ENCODE measurements at places on chromosomes 12 and 14.

GRCh38 chr14:22797017-22797917 is 18.0 kb downstream of the SLC7A7 start:
- DNase-seq: peak; percentile 38

DNA sequence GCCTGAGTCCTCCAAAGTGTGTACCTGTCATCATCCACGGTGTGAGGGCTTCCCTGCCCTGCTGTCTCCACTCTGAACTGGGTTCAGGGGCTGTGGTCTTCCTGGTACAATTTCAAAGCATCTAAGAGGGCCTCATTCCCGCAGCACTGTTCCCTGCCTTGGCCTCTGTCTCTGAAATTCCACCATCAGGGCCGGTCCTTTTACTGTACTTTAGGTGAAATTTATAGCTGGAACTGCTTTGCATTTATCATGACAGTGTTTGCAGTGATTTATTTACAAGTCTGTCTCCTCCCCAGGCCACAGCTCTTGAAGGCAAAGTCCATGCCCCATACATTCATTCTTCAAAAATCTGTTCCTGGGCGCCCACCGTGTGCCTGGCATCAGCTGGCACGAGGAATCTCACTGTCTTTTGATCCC is 36.9 kb upstream of the NCOR2 start:
- DNase-seq: no peak

DNA sequence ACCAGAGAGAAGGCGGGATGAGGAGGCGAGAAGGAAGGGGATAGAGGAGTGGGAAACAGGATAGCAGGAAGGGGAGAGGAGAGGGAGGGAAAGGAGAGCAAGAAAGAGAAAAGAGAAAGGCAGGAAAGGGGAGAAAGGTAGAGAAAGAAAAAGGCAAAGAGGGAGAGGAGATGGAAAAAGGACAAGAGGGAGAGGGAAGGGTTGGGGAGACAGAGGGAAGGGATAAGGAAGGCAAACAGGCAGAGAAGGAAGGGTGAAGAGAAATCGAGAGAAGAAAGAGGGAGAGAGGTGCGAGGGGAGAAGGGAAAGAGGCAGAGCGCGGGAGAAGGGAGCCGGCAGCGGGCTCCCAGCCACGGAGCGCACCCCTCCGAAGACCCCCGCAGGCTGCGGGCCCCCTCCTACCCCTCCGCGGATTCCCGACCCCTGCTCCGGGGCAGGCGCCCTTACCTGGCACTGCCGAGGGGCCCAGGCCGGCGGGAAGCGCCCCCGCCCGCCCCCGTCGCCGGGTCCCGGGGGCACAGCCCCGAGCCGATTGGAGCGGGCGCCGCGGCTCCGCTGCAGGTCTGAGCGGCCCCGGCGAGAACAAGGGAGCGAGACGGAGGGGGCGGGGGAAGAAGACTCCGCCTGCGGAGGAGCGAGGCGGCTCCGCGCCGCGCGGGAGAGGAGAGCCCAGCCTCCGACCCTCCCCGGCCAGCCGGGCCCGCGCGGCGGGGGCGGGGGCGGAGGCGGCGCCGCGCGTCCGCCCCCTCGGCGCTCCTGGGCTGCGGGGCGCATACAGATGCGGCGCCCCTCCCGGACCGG is at the start of gene CDH24:
Gene CDH24, minus strand, starts transcription at position 565 of the 801 bp plus-strand sequence. CDS start 1,787 bp downstream, outside the sequence.
- no peak for DNase-seq

DNA sequence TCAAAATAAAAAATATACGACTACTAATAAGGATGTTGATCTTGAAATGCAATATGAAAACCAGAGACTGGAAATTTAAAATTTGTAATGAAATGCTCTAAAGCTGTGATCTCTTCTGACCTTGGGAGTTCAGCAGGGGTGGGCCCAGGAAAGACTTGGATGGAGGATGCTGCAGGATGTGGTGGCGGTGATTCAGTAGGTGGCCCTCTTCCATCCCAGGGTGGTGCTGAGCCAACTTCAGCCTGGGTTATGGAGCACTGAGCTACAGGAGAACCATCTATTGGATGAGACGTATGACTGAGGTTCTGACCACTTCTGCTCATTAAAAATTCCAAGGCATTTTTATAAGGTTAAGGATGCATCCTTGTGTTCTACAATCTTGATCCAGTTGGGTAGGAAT is 6.9 kb upstream of the PDE3A start:
- no peak for DNase-seq

DNA sequence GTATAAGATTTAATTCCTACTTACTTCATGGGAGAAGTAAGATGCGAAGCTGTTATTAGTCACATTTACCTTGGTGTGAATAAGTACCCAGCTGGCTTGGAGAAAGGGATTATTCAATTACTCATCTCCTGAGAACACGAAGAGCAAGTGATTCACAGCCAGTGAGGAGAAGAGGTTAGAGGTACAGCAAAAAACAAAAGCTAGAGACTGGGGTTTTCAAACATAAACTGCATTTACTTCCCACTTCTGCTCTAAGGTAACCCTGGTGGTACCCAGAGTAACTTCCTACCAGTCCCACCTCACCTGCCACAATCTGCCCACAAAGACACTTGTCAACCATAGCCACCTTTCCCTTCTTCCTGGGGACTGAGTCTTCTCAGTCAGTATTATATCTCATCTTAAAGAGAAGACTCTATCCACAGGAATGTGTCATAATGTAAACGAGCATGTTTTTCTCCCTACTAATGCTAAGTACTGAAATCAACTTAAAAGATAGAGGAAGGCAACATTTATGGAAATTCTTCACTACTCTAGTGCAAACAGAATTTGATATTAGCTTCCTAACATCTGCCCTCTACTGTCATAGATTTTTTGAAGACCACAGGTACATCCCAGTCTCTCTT is 6.0 kb upstream of the IL22 start:
- DNase-seq: no peak

DNA sequence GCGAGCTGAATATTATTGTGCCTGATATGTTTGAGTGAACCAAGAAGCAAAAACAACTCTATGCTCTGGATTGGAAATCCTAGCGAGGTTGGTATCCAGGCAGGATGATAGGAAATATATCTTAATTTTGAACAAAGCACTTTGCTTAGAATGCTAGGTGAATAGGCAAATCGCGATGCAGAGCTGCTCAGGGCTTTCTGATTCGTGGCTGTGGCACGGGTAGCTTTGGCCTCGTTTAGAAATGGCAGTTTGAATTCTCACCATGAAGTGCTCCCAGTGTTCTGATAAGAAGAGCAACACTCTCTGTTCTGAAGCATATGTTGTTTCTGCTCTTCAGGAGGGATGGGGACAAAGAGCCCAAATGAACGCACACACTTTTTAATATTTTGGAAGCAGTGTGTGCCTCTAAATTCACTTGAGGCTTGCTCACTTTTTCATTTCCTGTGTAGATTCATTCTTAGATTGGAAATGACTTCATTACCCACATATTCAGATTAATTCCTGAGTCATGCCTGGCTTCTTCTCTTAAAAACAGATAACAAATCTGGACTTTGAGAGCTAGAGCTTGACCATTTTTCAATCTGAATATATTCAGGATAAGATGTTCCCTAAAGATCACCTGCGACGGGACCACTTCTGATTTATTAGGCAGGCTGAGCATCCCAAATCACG is 200.9 kb downstream of the RPAP3 start:
- no peak for DNase-seq

DNA sequence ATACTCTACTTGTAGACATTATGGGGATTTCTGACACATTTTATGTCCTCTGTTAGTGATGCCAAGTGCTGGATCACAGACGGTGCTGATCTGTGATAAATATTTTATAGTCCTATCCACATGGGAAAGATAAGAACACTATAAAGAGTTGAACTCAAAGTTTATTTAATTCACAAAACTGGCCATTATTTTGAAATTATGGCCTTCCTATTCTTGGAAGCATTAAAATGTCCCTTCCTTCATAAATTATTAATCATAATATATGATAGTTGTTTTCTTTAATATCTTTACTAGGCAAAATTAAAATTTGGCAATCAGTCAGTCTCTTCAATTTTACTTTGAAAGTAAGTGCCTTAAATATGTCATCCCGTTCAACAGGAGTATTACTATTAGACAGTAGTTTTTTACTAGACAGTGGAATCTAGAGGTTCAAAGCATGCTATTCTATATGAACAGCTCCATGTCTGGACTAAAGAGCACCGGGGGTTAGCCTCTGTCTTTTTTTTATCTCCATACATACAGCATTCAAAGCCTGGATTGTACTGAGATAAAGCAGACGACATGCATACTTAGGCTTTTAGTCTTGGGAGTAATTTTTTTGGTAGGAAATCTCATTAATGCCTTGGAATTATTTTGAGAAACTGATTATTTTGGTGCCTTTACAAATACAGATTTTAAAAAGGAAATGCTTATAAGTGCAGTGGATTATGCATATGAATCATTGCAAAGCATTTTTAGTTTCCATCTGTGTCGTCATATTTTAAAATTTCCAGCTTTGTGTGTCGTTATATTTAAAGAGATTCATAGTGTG is 306.1 kb upstream of the RGS6 start:
- no peak for DNase-seq

DNA sequence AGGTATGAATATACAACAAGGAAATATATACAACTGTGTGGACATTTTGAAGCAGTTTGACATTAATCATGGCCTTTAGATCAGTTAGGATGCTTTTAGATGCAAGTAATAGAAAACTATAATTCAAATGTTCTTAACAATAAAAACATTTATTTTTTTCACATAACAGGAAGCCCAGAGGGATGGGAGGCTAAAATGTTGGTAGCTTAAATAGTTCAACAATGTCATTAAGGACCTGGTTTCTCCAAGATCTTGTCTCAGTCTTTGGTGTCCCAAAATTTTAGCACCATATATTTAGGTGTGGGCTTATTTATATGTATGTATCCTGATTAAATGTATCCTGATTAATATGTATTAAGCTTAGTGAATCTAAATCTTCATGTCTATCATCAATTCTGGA is 292.4 kb downstream of the NUAK1 start:
- DNase-seq: no peak

GRCh38 chr12:59131462-59131861 is 211.2 kb upstream of the LRIG3 start:
- DNase-seq: no peak

DNA sequence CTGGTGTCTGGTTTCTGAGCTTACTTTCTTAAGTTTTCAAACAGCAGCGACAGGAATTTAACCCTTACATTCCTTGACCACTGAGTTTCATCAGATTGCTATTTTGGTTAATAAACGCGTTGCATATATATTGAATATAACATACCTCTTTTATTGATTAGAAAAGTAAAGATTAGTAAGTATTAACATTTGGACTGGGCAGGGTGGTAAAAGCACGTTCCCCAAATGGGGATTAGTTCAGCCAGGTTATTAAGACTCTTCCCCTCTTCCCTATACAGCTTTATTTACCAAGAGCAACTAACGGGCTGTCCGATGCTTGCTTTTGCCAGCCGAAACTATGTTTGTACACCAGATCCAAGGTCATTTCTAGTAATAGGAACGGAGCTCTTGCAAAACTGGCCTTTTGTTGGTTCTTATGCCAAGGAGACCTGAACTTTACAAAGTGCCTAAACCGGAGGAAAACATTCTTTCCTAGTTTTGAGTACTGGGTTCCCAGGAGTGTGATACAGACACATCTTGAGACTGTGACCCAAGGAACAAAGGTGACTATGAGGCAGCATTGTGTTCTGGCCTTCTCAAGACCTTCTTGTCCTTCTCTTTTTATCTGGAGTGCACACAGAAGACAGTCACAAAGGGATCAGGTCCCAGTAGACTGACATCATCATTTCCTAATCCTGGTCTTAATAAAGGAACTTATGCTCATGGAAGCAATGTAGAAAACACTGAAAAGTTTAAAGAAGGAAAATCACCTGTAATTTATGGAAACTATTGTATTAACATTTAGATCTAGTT is 2.6 kb downstream of the GLRX5 start:
- no peak for DNase-seq

GRCh38 chr12:16849473-16849872 is 243.5 kb upstream of the LMO3 start:
- no peak for DNase-seq
